ENCODE measurements at places on chromosomes 1 and 21. TPM values are rescaled to one million over a fixed set of nuclear protein-coding genes. Genes with fewer than 3 reads are reported as not detected.

DNA sequence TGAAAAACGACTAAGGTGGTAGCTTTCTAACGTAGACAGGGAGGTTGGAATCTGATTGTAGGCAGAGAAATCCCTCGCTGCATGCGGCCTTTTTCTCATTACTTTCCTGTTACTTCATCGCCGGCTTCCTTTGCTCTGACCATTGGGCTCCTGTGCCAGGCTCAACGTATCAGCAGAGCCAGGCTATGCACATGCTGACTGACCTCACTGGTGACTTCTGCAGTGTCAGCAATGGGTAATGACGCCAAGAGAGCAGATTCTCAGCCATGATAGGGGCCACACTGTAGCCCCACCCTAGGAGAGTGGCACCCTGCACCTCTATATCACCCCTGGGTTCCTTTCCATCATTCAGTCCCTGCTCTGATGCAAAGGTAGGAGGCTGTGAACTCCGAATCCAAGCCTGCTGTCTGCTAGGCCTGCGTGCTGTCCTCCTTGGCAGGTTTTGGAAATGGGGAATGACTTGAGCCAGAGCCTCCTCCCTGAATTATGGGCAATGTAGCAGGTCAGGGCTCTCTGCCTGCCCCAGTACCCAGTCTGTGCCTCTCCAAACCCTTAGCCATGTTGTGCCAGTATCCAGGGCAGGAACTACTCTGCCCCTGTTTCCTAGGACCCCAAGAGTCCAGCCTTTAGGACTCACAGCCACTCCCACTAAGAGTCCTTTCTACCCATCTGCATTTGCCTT is 11.4 kb downstream of the PPFIA4 start:
- no peak for DNase-seq

DNA sequence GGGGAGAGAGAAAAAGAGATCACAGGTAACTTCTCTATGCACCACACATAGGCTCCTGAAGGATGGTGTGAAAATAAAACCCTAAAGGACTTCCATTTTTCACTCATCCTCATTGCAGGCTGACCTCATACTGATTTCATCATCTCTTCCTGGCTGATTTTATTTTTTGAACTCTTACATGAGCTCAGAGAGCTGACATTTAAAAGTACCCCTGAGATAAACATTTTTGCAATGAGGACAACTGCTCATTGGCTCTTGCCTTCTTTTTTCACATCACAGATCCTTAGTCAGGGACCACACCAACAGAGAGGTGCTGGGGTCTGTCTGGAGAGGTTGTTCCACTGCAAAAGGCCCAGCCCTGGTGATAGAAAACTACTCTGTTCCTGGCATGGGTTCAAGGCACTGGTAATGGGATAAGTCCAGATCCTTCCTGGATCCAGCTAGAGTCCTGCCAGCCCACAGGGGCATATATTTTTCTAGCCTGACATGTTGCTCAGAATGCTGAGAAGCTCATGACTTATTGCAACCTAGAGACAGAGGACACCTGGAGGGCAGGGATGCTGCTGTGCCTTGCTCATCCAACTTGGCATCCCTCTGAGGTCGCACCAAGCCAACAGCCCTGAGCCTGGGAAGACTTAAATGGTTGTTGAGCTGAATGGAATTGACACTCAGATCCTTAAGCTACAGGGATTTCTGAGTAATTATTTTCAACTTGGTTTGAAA is 360.0 kb downstream of the HHAT start:
- no peak for DNase-seq

The CLIC6 gene
- 0.05 TPM for total RNA-seq

The STPG1 gene
- total RNA-seq: 13.4 TPM

GRCh38 chr1:6116137-6116536 is 64.0 kb downstream of the CHD5 start:
- DNase-seq: no peak

DNA sequence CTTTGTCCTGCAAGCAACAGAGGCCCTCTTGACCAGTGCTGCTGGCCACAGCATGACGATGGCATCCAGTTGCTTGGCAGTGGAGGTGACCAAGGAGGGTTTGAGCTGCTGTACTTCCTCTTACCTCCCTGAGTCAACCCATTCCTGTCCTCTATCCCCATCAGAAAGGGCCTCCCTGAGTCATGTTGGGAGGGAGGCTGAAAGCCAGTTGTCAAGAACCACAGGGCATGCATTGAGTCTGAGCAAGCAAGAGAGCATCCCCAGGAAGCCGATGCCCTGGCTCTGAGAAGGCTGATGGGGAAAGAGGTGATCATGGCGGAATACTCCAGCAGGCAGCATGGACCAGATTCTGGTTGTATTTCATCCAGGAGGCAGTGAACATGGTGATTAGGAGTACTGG is 69.6 kb downstream of the LACTBL1 start:
- no peak for DNase-seq

- no peak for DNase-seq
Measured at GRCh38 chr1:229842302-229843255, 216.5 kb downstream of the URB2 start.

DNA sequence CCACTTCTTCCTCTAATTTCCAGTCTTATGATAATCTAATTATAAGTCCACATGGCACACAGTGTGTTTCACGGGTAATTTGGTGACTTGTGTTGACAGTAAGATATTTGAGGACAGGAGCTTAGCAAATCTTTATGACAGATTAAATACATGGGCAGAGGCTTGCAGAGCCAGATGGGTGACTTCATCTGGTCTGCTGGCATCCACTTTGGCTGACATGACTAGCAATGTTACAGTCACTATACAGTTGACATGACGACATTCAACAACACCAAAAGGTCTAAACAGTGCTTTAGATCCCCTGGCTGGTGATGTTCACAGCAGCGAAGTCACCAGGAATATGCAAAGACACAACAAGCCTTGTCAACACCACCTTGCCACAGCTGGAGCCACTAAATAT is 147.2 kb downstream of the ETS2 start:
- DNase-seq: no peak

DNA sequence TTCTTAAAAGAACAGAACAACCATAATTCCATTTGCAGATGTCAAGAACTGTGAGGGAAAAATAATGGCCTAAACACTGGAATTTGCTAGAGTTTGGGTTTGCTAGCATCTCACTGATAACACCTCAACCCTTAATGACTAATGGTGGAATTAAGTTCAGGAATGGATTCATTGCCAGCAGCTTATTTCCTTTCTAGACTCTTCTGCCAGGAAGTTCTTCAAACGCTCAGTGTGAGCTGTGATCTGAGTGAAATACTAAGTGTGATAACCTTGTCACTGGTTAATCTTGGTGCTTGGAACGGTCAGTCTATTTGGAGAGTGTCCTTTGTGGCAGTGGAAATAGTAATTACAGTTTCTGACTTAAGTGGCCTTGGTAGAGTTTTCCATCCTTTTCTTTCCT is 21.6 kb upstream of the PLEKHM2 start:
- DNase-seq: no peak

DNA sequence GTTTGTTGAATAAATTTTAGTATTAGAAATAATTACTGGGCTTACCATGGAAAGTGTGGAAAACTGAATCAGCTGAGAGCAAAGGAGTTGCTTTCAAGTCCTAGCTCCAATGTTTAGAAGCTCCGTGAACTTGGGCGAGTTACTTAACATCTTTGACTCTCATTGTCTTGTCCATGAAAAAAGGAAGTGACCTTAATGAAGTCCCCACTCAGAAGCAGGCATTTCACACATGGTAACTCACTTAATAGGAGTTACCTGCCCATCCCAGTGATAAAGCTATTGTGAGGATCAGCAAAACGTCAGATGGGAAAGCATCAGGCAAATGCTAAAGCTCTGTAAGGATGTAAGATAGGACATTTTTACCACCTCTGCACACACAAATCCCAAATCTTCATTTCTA is 34.0 kb upstream of the GADD45A start:
- no peak for DNase-seq

The VANGL2 gene
- total RNA-seq: 1.1 TPM

DNA sequence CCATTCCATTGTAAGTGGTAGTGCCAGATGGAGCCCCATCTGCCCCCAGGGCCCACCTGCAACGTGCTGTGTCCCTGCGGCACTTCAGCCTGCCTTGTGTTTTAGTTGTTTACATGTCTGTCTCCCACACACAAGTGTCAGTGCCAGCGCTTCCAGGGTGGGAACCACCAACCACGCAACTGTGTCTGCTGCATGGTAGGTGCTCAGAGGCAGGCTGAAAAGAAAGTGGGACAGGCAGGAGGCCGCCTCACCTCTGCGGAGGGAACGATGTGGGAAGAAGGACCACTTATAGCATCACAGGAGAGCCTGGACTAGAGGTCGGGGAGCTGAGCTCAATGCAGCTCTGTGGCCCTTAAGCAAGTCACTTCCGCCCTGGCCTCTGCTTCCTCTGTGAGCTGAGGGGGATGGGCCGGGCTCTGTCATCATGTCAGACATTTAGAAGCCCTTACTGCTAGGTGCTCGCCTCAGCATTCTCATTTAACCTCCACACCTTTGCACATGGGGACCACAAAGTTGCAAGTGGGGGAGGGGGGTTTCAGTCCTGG is 17.9 kb downstream of the SLC9A1 start:
- no peak for DNase-seq

The NHLH2 gene
- not detected for total RNA-seq

GRCh38 chr1:109807402-109807801 is 43.7 kb upstream of the EPS8L3 start:
- DNase-seq: no peak

GRCh38 chr1:52403566-52404115 is 582 bp downstream of the ORC1 start:
- peak; percentile 55 for DNase-seq

The FAM131C gene
- total RNA-seq: 11.6 TPM

The OR6N1 gene
- not detected for total RNA-seq

The THAP3 gene
- 23.1 TPM for total RNA-seq

DNA sequence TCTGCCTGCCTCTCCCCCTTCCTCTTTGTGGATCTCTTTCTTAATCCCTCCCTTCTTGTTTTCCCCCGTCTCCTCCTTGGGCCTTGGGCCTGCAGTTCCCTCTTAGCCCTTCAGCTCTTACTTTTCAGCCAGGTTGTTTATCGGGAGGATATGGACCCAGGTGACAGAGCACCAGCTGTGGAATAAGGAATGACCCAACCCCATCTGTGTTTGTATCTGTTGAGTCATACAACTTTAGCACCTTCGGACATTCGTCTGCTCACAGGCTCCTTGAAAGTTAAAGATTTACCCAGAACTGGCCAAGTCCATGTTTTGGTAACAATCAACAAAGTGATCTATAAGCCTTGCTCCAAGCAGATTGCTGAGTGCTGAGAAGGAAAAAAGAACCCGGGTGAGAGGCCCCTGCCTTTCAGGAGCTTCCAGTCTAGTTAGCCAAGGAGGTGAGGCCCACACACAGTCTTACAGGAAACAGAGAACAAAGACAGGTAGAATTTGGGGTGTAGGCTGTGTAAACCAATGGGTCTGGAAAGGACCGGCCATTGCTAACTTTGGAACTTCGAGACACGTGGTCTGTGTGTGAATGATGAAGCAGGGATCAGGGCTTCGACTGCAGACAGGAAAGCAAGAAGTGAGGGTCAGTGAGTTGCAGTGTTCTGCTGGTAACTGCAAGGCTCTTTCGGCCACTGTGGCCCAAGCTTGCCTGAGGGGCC is 66.7 kb upstream of the F3 start:
- DNase-seq: no peak

- peak; percentile 70 for DNase-seq
Measured at GRCh38 chr1:29453502-29454240, 217.3 kb downstream of the PTPRU start.

GRCh38 chr1:38194472-38194871 is 147.9 kb upstream of the POU3F1 start:
- no peak for DNase-seq

- no peak for DNase-seq
Measured at GRCh38 chr1:18642278-18643095, 11.8 kb downstream of the PAX7 start.

The RGS4 gene
- total RNA-seq: not detected

DNA sequence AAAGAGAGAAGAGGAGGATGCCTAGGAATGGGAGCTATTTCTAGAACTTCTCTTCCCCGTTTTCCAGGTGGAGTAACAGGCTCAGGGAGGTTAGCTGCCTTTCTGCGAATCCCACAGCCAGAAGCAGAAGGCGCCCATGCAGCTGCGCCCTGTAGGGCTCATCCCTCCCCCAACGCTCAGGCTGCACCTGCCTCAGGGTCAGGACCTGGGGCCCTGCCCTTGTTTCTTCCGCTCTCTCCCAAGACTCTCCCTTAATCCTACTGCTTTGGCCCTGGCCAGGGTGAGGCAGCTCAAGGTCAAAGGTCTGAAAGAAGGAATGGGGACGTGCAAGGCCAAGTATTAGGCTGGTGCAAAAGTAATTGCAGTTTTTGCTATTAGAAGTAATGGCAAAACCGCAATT is 30.5 kb upstream of the PADI2 start:
- no peak for DNase-seq

GRCh38 chr1:214957330-214958137 is 125.0 kb upstream of the KCNK2 start:
- no peak for DNase-seq

The KCNH1 gene
- not detected for total RNA-seq

- no peak for DNase-seq
Measured at GRCh38 chr1:104467590-104467989, 717.9 kb downstream of the AMY1C start.

The CFHR2 gene
- total RNA-seq: not detected

DNA sequence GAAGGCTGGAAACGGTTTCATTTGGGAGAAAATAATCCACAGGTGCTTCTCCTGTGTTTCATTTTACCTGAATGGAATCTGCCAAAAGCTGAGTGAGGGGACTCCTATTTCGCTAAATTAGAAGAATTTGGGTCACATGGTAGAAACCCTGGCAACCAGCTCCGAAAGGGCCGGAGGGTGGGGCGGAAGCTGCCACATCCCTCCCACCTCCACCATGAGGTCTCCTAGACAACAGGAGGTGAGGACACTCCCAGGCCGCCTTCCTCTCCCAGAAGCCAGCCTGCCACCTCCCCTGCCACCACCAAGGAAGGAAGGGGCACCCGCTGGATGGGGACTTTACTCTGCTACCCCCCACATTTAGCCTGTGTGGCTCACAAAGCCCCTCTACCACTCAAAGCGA is 199.9 kb upstream of the ZC3H12A start:
- no peak for DNase-seq

GRCh38 chr1:110563089-110563488 is 43.1 kb downstream of the KCNA2 start:
- DNase-seq: no peak

The MRAP gene
- not detected for total RNA-seq

- DNase-seq: no peak
Measured at GRCh38 chr1:230189341-230189740, 122.3 kb downstream of the GALNT2 start.

The UBE2G2 gene
- total RNA-seq: 86.5 TPM

The UQCRHL gene
- 2.5 TPM for total RNA-seq

All from HCT116 (cell line).